ENCODE measurements at places on chromosomes 2 and 18.

DNA sequence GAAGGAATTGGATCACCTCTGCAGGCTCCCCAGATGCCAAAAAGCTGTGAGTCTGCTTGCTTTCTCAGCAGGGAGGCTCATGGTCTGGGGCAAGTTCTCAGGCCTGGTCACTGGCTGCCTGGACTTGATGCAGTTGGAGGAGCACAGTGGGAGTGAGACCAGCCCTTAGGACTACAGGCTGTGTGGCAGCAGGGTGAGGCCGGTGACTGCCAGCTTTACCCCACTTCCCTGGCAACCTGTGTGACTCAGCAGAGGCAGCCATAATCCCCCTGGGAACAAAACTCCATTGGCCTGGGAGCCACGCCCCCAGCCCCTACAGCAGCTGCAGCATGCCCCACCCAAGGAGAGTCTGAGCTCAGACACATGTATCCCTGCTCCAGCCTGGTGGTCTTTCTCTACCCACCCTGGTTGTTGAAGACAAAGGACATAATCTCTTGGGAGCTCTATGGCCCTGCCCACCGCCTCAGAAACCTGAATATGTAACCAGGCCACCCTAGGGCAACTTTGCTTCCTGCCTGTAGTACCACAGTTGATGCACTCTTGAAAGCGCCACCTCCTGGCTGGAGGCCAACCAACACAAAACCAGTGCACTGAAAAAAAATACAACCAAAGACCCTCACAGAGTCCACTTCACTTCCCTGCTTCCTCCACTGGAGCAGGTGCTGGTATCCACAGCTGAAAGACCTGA lies 106.8 kb upstream of the SPATS2L start:
- no peak for DNase-seq

GRCh38 chr2:143645921-143646645 lies 516.9 kb downstream of the ARHGAP15 start:
- DNase-seq = no peak

DNA sequence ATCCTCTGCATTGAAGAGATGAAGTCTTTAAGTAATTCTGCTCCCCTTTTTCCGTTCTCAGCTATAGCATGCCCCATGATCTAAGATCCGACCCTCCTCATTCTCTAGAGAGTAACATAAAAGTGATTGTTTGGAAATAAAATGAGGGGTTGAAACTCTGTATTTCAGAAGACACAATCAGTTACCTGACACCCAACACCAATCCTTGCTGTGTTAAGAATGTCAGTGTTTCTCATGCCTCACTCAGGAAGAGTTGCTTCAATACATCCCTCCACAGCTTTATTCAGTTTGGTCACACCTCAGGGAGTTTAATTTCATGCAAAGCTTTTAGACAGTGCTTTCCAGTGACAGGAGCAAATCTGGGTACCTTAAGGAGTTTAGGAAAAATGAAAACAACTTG lies 49.9 kb upstream of the RBBP8 start:
- no peak for DNase-seq

GRCh38 chr2:20561637-20562454 lies 89.1 kb downstream of the HS1BP3 start:
- no peak for DNase-seq

DNA sequence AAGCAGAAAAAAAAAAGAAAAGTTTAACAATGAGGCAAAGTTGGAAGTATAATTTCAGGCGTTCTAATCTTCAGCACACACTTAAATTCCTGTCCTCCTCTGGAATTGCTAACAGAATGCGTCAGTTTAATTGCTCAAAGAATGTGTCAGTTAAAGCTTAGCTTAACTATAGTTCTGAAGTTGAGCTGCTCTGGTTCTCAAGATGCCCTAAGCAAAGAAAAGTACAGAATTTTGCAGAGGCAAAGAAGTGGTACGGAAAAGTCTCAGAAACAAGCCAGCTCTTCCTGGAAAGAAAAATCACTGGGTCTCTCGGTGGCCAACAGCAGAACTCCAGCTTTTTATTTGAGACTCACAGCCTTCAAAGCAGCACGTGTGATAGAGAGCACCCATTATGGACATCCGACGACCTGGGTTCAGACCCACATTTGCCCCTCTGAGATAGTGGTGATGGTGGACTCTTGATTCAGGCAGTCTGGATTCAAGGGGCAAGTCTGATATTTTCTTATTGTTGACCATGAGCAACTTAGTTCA lies 22.2 kb upstream of the MYO3B start:
- DNase-seq = no peak

- DNase-seq = no peak
These were observed 73.0 kb downstream of the NCAPH start for GRCh38 chr2:96408616-96409015.

- DNase-seq = no peak
These were observed 708 bp downstream of the AGXT start for GRCh38 chr2:240869109-240869955.

- DNase-seq = no peak
These were observed 355.6 kb downstream of the PAX3 start for GRCh38 chr2:221943076-221943810.

GRCh38 chr2:237405605-237406004 lies 8.4 kb downstream of the COL6A3 start:
- DNase-seq = no peak

- DNase-seq = no peak
These were observed 14.6 kb upstream of the LAPTM4A start for GRCh38 chr2:20065885-20066602.

GRCh38 chr2:227365833-227366232 lies 13.3 kb downstream of the TM4SF20 start:
- no peak for DNase-seq

DNA sequence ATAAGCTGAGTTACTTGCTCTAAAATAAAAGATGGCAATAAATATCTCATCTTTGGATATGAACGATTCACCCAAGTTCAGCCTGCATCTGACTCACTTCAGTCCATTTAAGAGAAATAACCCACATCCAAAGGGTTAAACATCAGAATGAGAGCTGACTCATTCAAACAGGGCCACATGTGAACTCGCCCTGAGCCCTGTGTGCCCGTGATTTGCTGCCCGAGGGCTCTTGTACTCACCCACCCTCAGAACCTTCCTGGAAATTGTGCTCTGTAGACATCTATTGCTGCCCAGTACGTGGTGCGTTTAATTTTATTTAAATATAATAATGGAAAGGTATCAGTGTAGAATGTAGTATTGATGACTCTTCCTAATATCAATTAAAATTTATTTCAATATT lies 66.9 kb upstream of the RBM44 start:
- no peak for DNase-seq

DNA sequence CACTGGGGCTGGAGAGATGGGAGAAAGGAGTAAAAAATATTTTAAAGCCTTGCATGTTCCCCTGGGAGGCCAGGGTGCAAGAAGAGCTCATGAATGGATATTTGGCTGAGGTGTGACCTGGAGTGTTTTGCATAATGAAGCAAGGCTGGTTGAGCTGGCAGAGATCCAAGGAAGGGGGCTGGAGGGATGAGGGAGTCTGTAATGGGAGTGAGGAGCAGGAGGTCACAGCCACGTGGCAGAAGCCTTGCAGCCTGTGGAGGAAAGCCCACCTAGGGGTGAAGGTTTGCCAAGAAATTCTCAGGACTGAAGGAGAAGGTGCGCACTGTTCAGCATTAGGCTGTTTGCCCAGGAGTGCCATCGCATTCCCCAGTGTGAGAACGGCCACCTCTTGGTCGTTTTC lies 40.3 kb upstream of the ATP8B1 start:
- no peak for DNase-seq

- DNase-seq = no peak
These were observed 119.8 kb upstream of the SMAD7 start for GRCh38 chr18:49070552-49070951.

DNA sequence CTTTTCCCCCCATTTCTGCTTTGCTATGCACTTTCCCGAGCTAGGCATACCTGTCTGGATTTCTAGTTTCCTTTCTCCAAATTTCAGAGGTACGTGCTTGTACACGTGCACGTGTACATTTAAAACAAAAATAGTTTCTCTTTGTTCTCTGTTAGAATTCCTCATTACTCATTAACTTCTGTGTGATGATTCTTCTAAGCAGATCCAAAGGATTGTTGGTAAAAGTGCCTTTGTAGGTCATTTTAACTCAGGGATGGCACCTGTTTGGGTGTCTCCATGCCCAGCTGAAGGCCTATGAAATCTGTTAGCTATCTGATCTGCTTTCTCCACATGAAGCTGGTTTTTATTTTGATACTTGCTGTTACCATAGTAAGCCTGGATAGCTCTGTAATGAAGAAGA lies 264.3 kb downstream of the LPIN1 start:
- no peak for DNase-seq

GRCh38 chr2:103327386-103327785 lies 565.6 kb downstream of the TMEM182 start:
- no peak for DNase-seq

- no peak for DNase-seq
These were observed 91.9 kb downstream of the VRK2 start for GRCh38 chr2:58138396-58139030.

- DNase-seq = no peak
These were observed 241.9 kb upstream of the SLC14A2 start for GRCh38 chr18:45373286-45373880.

DNA sequence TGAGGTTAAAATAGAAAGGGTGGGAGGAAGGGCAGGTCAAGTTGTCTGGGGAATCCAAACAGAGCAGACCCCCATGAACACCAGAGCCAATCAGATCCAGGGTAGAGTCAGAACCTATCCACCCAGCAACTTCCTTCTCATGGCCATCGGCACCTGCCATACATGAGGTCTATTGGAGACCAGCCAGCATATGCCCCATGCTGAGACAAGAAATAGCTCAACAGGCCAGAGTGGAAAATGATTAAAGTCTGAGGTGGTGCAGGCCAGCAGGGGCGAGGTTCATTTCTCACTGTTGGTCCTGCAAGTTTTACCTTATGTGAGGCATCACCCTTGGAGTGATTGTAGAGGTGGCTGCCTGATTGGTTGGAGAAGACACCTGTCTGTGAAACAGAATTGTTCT lies 89.2 kb downstream of the LONRF2 start:
- DNase-seq = no peak

GRCh38 chr2:76506538-76506937 lies 795.8 kb upstream of the GCFC2 start:
- no peak for DNase-seq

GRCh38 chr18:49682173-49682802 lies 120.4 kb downstream of the LIPG start:
- DNase-seq = no peak

DNA sequence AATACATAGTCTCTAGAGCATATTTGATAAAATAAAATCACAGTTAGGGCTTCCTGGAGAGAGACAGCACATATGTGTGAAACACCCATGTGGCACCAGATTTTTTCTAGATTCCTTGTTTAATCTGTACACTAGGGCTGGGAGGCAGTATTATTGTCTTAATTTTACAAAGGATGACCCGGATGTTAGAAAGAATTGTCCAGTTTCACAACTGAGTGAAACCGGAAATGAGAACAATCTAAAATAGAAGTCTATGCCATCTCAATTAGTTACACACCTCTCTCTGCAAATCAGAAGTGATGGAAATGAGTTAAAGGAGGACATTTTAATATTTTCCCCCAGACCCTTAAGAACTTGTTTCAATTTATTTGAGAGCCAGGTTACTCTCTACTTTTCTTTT lies 463.7 kb upstream of the DSEL start:
- DNase-seq = no peak
